Dermis blood vessel endothelial cell (primary cell): ENCODE measurements at places on chromosomes 13 and 19. TPM values are rescaled to one million over a fixed set of nuclear protein-coding genes. Genes with fewer than 3 reads are reported as not detected.

- peak; percentile 95 for DNase-seq
These were observed 32.8 kb downstream of the ATP11A start for GRCh38 chr13:112722433-112723263.

GRIN2D gene
- 0.51 and 0.79 TPM in 2 replicates for total RNA-seq

DNA sequence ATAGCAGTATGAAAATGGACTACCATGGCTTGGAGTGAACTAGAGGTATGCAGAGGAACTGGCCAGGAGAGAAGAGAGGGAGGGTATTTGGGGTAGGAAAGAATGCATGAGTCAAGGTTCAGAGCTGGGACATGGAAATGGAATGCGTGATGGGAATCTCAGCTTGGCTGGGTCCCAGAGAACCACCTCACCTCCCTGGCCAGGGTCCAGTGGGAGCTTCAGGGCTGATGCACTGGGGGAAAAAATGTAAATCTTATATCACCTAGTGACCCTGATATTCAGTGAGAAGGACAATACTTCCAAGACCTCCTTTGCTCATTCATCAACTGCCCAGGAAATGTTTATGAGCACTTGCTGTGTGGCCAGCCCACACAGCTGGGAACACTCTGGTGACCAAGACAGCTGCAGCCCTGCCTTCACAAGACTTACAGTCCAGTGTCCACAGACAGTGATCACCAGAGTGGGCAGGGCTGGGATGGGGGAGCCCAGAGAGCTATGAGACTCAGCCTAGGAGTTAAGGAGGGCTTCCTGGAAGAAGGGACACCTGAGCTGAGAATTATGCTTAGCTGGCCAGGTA is 12.8 kb downstream of the IGSF23 start:
- DNase-seq = peak; percentile 95

DNA sequence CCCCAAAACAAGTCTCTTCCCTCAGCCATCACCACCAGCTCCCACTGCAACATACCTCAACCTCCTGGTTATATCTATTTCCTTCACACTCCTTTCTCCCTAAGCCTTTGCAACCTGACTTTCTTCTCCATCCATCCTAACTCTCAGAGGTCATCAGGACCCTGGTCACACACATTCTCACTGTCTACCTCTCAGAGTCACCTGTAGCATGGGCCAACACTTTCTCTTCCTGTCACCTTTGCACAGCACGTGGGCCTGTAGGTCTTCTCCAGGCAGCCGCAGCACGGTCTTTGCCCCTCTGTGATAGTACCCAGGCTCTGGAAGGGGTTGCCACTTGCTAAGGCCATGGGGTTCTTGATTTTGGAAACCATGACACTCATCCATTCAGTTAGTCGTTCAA is 921.1 kb downstream of the UQCRFS1 start:
- DNase-seq = no peak
